ENCODE measurements at places on chromosomes 3 and 15. TPM values are rescaled to one million over a fixed set of nuclear protein-coding genes. Genes with fewer than 3 reads are reported as not detected.

GRCh38 chr3:20141851-20142250 lies 44.2 kb downstream of the SGO1 start:
- no peak for DNase-seq

GRCh38 chr15:26565542-26565941 lies 207.3 kb downstream of the GABRB3 start:
- DNase-seq = no peak

GRCh38 chr3:123027292-123028232 lies at the start of gene SEMA5B:
Gene SEMA5B (minus strand): TSS chr3:123027763. CDS start chr3:122961263, 66,500 bp downstream.
- DNase-seq = peak; percentile 14

- no peak for DNase-seq
Observed at GRCh38 chr3:97996988-97997387, 24.8 kb upstream of the RIOX2 start.

- no peak for DNase-seq
Observed at GRCh38 chr15:80437334-80437891, 33.2 kb downstream of the ARNT2 start.

DNA sequence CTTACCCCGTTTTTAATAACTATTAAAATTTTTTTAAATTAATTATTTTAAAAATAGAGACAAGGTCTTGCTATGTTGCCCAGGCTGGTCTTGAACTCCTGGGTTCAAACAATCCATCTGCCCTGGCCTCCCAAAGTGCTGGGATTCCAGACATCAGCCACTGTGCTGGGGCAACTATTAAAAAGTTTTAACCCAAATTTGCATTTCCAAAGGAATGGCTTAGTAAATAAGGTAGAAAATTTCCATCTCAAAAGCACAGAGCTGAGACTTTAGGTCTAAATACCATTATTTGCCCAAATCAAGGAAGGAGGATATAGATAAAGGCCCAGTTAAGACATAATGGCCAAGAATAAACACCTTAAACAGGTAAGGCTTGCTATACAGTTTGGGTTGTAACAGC lies 56.4 kb downstream of the MINDY4B start:
- no peak for DNase-seq

DNA sequence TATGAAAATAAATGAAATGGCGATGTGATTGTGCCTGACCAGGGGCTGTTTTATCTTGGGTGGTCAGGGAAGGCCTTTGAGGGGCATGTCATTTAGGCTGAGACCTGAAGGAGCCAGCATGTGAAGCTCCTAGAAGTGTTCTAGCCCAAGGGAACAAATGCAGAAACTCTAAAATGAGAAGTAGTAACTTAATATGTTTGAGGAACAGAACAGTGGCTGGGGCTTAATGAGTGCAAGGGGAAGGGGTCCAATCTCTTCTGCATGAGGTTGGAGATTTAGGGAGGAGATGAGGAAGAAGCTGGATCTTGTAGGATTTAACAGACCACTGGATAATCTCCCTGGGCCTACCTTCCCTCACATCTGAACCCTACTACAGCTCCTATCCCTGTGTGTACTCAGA lies 110.5 kb downstream of the AKAP13 start:
- DNase-seq = no peak

DNA sequence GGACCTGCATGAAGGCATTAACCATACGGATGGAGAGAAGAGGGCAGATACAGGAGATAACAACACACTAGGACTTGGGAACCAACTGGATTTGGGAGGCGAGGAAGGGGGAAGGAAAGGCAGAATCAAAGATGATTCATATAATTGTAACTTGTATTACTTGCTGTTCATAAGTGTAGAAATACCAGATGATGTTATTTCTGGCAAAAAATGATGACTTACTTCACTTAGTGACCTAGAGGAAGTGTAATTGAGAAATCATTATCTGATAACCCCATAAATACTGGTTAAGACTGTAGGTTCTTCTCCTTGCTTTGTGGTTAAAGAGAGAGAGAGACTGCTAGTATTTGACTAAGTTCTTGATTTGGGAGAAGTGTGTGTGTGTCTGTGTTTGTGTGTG lies 50.5 kb upstream of the GK5 start:
- peak; percentile 56 for DNase-seq

DNA sequence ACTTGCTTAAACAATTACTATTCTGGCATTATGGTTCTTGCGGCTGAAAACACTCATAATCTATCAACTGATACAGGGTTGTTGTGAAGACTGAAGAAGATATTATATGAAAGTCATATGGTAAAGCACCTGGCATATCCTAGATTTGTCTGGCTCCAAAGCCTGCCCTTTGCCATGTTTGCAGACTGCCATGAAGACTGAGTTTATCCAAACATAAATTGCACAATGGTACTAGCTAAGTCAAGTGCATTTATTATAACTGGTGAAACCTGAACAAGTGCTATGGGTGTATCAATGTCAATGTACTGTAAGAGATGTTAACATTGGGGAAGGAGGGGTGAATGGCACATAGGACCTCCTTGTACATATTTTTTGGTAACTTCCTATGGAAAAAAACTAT lies 87.4 kb upstream of the MEX3B start:
- no peak for DNase-seq

GRCh38 chr15:72136170-72137051 lies 18.2 kb downstream of the SENP8 start:
- no peak for DNase-seq

DNA sequence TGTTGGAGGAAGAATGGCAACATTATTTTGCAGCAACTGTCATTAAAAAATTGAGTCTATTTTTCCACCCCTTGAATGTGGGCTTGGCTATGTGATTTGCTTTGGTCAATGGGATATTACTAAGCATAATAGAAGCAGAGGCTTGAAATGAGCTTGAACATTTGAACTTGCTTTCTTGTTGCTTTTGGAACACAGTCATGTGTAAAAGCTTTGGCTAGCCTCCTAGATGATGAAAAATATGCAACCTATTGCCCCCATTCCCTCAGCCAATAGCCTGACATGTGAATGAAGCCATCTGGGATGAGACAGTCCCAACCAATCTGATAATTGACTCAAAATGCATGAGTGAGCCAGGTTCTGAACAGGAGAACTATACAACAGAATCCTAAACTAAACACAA lies 78.4 kb downstream of the PLSCR2 start:
- DNase-seq = no peak

DNA sequence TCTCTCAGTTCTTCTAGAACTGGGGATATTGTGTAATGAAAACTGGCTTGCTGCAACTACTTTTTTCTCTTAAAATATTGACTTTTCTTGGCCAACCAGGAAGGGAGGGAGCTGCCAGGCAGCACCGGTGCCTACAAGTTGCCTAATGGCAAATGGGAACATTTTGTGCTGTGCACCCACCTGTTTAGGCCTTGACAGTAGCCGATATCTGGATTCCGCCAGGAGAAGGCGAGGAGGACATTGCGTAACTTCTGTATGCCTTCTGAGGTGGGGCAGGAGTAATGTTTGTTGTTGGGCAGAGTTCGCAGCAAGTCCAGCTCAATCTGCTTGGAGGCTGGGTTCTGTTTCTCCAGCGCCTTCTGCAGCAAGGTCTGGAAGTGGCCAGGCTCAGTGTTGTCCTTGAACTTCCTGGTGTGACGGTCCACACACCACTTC lies 64.9 kb downstream of the TBC1D2B start:
- no peak for DNase-seq

DNA sequence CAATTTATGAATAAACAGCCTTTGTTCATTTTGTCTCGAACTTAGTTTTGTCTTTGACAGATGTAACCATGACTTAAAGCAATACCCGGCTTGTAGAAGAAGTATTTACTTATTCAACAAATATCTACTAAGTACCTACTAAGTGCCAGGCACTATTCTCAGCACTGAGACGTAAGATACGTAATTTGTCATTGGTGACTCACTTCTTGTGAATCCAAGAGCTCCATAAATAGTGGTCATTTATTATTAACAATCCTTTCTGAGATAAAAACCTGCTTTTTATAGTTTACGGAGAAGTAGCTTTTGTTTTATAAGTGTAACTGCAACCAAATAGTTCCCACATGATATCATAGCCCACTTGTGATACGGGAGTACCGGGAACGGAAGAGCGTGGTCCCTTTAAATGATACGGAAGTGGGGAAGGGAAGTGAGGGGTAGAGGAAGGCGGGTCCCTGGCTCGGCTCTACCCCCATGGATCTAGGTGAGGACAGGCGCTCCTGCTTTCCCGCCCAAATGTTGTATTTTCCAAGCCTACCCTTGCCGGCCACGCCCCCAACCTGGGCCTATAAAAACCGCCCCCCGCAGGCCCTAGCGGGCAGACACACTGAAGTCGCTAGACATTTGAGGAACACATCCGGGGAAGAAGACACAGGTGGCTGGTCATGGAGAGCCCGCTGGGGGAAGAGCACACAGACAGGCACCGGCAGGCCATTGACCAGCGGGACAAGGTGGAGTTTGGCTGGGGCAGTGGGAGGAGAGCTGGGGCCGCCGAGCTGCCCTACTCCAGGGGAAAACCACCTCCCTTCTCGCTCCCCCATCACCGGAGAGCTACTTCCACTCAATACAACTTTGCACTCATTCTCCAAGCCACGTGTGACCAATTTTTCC lies at the start of gene SAMMSON:
SAMMSON (plus strand) TSS at position 594 of the 888 bp plus-strand sequence.
- peak; percentile 96 for DNase-seq

- no peak for DNase-seq
Observed at GRCh38 chr3:194571491-194572142, 61.6 kb downstream of the TMEM44 start.

DNA sequence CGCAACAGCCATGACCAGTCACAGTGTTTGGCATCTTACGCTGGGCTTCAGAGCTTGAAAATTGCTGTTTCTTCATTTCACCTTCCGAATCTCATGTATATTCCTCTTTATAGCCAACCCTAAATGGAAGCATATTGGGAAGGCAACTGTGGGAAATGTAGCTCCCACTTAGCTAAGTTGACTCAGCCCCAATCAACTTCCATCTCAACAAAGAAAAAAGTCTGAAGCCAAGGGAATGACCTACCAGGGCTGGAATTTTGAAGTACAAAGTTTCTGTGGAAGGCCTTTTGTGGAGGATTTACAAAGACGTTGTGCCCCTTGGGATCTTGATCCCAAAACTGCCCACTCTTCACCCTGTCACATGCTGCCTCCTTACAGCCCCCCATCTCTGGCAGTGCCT lies 85.2 kb upstream of the OXTR start:
- DNase-seq = no peak

DNA sequence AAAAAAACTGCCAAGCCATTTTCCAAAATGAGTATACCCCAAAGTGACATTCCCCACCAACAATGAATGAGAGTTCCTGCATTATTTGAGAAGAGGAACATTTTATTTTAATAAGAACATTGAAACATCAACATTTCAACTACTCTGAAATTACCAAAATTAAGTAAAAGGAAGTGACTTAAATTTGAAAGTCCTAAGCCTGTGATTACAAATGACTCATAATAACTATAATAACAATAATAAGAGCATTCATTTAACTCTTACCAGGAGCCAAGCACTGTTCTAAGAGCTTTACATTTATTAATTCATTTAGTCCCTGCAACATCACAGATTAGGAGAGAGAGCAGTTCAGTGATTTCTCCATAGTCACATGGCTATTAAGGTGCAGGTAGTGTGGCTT lies 32.4 kb downstream of the LRRC28 start:
- DNase-seq = no peak

Gene MKRN2OS
- total RNA-seq = not detected

Gene LRRK1
- 5.0 TPM for total RNA-seq

Gene GOLGA8T
- total RNA-seq = not detected

Gene WNT5A
- 193 TPM for total RNA-seq

Data from RPMI7951 (cell line).